ENCODE measurements at places on chromosomes 16 and 17.

DNA sequence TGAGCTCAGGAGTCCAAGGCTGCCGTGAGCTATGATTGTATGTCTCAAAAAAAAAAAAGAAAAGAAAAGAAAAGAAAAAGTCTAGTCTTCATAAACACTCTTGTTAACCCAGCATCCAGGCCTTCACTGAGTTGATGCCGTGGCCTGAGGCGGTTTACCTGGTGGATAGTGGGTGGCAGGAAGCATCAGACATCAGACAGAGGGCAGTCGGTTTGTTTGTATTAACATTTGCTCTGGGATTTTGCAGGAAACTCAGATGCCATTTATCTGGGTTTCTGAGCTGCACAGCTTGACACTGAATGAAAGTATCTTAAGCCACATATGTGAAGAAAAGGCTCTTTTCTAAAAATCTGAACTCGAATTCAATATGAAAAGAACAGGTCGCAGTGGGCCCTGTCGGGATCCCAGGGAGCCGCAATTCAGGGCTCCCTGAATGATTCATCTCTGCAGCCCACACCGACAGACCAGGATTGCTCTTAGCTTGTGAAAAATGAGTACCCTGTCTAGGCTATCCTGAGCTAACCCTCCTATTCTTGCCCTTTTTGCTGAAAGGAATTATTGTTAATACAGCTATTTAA is 1.1 kb upstream of the DBNDD1 start:
- DNase-seq, result no peak

DNA sequence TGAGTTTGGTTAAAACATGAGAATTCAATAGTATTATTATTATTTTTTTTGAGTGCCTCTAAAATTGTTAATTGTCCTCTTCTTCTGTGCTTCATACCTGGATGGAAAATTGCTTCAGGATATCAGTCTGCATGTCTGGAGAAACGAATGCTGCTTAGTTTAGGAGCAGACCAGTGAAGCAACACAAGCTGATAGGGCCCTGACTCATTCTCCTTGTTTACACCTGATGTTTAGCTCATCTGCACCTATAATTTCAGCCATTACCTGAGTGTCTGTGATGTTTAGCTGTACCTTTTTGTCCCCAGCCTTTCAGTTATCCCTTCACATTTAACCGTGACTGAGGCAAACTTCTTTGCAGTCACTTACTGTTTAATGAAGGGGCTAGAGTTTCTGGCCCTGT is 14.8 kb downstream of the SNTB2 start:
- DNase-seq, result no peak

- no peak for DNase-seq
Measured at GRCh38 chr17:56108811-56109284, 44.4 kb upstream of the ANKFN1 start.

DNA sequence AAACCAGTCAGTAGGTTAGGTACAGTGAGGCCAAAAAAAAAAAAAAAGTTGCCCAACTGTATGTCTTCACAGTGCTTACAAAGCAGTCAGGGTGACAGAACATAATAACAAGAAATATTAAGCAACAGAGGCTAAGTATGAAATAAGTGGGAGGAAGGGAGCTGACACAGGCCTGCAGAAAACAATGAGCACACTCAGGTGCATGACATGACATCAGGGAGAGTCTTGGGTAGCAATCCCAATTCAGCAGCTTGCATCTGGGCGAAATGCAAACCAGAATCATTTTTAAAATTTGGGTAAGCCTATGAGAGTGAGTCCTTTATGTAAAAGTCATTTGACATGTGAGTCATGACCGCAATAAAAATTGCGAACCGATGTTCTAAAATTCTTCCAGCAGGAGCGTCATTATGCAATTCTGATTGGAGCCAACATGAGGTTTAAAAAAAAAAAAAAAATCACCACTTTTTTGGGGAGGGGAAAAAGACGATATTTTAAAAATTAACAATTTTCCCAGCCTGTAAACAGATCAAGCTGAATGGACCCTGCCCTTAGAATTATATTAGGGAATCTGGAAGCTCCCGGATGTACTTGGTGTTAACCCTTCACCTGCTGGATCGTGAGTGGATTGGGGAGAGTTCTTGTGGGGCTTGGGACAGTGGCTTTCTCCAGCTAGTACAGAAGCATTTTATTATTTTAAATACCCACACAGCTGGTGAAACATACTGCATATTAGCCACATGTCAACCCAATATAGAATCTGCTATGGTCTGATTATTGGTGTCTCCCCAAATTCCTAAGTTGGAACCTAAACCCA is 127.9 kb downstream of the NPIPB5 start:
- no peak for DNase-seq

DNA sequence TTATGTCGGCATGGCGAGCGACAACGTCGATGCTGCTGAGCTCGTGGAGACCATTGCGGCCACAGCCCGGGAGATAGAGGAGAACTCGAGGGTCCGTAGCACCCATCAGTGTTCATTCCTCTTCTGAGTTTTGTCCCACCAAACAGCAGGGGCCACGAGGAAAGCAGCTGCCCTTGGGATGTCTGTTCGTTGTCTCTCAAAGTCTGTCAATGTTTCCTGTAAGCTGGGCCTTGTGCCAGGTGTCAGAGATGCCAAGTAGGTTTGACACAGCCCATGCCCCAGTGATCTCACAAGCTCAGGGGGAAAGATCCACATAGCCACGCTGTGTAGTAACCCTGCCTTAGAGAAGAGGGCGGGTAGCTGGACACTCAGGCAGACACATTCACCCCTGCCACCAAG is 22.6 kb downstream of the NTAN1 start:
- no peak for DNase-seq

DNA sequence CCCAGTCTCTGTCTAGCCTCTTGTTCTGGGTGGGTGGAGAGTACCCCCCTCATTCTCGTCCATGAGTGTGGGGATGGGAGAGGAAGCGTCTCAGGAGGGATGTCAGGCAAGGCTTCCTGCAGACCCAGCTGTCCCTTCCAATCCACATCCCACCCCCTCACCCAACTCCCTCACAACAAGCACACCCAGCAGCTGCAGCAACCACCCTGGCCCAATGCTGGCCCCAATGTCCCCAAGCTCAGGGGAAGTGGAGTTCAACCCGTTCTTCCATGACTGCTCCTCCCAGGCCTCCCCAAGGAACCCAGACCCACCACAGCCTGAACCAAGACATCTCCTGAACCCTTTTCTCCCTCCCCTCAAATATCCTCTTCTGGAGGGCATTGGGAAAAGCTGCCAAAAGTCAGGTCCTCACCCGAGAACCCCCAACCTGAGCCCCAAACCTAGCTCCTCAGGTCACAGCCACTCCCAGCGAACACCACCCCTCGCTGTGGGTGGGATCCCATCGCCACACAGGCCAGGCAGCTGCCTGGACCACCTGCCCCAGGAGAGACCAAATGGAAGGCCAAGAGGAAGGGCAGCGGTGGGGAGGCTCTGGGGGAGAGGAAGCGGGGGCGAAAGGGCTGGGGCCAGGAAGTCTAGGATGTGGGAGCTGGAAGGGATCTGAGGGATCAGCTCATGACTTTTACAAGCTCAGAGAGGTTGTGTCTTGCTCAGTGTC is 47.6 kb downstream of the FZD2 start:
- DNase-seq, result no peak

GRCh38 chr17:31525801-31526549 is 134.5 kb downstream of the RAB11FIP4 start:
- DNase-seq, result no peak

All from renal cortex interstitium (tissue), 15 donors.